GM20000 (cell line): ENCODE measurements at places on chromosomes 12 and 14.

- peak; percentile 70 for DNase-seq
Observed at GRCh38 chr12:130916241-130916911, 37.3 kb upstream of the ADGRD1 start.

DNA sequence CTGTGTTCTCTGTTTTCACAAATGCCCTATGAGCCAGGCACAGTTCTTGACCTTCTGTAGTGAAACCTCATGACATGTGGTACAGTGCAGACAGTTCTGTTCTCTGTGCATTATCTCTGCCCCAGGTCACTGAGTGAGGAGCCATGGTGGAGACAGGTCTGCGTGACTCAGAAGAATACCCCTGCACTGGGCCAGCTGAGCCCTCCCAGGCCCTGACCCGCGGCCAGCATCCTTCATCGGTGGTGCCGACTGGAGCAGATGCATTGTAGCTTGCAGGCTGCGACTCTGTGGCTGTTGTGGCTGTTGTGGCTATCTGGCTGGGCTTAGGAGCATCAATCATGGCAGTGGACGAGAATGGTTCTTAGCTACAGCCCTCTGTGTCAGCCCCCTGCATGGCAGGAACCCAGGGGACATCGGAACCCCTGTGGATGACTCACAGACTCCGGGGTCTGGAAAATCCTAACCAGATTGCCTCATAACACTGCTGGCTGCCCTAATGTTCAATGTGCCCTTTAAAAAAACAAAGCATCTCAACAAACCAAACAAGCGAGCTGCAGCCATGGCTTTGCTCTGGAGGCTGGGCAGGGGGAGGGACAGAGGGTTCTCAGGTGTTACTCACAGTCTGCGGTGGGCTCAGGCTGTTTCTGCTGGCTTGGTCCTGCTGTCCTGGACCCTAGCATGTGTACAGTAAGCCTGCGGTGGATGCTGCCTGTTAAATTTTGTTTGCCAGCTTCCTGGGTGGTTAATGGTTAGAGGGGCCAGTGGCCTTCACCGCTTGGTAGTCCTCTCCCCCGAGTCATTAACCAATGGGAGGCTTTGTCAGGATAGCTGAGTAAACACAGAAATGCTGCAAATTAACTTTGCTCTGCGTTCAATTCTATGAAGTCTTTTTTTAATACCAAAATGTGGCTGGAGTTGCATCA is at the start of gene SERPINA6:
SERPINA6 (minus strand) TSS at position 689 of the 923 bp plus-strand sequence. CDS start 8,688 bp downstream, outside the sequence.
- DNase-seq: no peak

GRCh38 chr14:102863381-102863780 is 59.1 kb upstream of the AMN start:
- DNase-seq: no peak

DNA sequence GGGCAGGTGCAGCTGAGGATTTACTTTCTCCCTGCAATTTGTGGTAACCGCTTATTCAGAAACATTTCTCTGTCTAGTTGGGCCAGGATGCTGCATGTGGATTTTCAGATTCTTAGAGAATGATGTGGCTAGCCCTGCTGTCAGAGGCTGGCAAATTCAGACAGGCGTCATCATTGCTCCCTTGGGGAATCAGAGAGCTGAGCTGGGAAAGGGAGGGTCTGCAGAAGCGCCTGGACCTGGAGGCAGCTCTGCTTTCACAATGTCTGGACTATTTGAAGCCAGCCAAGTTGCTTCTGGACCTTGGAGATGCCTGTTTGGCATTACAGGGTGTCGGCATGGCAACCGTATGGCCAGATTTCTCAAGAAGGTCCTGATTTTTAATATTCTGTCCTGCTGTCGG is 3.4 kb downstream of the GALNT16 start:
- no peak for DNase-seq

- DNase-seq: no peak
Observed at GRCh38 chr14:105176513-105176912, 4.6 kb downstream of the NUDT14 start.

DNA sequence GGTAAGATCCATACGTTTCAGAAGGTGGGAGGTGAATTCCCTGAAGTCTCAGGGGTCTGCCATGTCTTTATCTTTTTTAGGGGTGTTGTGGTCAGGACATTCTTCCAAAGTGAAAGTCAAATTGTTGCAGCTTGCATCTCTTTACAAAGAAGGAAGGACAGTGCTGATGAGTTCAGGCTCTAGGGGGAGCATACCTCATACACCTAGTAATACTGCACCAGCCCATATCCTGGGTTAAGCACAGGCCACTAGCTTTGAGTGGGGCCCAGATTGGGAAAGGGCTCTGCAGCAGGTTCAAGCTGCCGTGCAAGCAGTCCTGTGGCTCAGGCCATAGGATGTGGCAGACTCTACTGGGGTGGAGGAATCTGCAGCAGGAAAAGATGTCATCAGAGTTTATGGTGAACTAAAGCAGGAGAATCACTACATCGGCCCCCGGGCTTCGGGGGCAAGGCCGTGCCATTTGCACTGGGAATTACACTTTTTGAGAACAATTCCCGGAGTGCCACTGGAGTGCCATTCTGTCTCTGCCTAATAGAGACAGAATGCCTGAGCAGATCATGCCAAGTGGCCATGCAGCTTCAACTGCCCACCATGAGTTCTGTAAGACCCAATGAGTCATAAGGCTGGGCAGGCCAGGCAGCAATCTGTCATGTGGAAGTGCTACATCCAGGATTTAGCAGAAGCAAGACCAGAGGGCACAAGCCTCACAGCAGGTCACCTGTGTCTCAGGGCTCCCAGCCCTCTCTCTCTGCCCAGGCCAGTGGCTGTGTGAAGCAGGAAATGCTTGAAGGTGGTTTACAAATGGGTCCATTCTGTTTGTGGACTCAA is 32.3 kb downstream of the DIO3 start:
- DNase-seq: no peak

GRCh38 chr12:6768990-6769389 is 2.8 kb downstream of the PTMS start:
- no peak for DNase-seq

- peak; percentile 42 for DNase-seq
Observed at GRCh38 chr12:4322726-4323125, 1.7 kb downstream of the TIGAR start.

DNA sequence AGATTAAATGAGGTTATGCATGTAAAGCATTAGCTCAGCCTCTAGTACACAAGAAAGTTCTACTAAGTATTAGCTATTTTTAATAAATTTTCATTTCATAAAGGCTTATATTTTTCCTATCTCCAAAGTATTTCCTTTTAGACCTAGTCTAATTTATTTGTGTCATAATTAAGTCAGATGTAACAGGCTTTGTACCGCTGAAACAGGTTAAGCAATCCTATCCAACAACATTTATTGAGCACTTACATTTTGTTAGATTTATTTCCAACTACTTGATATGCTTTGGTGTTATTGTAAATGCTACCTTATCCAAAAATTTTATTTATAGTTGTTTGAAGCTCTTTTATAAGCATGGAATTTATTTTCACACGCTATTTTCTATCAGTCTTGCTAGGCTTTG is 1.8 kb upstream of the PARP2 start:
- no peak for DNase-seq

GRCh38 chr14:69841656-69842055 is 37.6 kb upstream of the SMOC1 start:
- peak; percentile 2 for DNase-seq

GRCh38 chr12:4939418-4940023 is 29.8 kb downstream of the KCNA1 start:
- no peak for DNase-seq

- DNase-seq: no peak
Observed at GRCh38 chr12:24600996-24601395, 347.9 kb downstream of the BCAT1 start.

DNA sequence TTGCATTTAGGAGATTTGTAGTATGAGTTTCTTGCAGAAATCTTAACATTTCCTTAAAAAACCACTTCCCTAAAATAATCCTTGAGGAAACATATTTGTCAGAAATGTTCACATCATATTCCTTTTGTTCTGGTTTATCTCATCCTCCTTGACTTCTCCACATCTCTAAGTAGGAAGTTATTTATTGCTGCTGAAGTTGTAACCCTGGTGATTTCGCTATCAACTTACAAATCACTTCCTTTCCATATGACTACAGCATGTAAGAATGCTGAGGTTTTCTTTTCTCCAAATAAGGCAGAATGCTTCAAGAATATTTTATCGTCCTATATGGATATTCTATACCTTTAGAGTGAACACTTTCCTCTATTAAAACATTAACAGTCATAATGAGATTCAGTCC is 751.7 kb downstream of the NRXN3 start:
- DNase-seq: no peak

DNA sequence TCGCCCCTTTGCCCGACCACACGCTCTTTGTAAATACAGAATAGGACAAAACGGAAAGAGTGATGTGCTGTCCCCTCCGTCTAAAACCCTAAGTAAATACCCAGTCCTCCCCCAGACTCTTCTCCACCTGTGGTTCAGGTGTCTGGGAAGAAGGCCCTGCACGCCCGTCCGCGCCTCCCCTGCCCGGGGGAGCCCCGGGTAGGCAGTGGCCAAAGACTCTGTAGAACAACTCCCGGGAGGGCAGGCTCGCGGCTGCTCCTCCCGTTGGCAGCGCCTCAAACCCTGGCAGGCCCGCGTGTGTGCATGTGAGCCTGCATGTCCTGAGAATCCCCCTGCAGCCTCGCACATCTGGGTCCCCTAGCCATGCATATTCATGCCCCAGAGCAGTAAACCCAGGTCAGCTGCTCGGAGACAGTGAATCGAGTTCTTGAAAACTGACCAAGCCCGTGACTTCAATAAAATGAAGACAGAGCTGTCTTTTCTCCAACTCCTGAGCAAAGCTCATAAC is 165.8 kb downstream of the MON2 start:
- peak; percentile 56 for DNase-seq

DNA sequence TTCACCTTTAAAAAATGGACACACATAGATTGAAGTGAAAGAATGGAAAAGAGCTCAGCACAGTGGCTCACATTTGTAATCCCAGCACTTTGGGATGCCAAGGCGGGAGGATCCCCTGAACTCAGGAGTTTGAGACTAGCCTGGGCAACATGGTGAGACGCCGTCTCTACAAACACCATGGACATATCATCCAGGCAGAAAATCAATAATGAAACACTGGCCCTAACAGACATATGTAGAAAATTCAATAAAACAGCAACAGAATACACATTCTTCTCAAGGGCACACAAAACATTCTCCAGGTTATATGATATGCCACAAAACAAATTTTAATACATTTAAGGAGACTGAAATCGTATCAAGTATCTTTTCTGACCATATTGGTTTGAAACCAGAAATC is 7.4 kb downstream of the WASHC3 start:
- no peak for DNase-seq

- DNase-seq: no peak
Observed at GRCh38 chr14:91327661-91328312, 83.3 kb upstream of the GPR68 start.

DNA sequence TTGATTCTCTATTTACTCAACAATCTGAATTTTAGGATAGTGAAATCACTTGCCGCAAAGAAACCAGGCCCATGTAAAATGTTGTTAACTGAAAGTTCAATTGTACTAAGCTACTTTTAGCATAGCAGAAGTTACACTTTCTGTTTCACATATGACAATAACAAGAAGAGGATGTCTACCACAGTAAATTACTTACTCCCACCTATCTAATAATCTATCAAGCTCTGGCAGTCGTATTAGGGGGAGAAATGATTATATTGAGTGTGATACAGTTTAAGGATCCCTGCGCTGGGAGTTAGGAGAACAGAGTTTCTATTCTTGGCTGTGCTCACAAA is 66.5 kb upstream of the CAND1 start:
- peak; percentile 20 for DNase-seq

DNA sequence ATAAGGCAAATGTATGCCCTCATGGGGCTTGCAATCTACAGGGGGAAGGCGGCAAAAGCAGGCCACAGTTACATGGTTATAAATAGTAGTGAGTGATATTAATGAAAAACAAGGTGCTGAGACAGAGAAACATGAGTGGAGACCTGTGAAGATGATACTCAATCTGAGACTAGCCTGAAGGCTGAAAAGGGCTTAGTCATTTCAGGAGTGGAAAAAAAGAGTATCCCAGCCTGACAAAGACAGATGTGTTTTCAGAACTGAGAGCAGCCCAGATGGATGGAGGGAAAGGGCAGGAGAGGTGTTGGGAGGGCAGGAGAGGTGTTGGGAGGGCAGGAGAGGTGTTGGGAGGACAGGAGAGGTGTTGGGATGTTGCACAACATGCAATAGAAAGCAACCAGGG is 181.9 kb downstream of the C12orf42 start:
- peak; percentile 22 for DNase-seq

DNA sequence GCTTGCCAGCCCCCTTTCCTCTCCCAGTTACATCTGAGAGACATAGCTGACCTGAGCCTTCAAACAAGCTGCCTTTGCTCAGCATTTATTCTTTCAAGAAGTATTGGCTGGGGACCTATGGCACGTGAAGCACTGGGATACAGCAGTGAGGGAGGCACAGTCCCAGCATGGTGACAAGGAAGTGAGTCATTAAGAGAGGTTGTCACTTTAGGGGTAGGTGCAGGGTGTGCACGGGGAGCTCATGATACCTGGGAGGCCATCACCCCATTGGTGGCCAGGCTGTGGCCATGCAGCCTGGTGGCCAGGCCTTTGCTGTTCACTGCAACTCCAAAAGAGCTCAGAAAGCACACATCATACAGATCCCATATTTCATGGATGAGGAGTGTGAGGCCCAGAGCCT is 5.7 kb upstream of the KRT75 start:
- no peak for DNase-seq

DNA sequence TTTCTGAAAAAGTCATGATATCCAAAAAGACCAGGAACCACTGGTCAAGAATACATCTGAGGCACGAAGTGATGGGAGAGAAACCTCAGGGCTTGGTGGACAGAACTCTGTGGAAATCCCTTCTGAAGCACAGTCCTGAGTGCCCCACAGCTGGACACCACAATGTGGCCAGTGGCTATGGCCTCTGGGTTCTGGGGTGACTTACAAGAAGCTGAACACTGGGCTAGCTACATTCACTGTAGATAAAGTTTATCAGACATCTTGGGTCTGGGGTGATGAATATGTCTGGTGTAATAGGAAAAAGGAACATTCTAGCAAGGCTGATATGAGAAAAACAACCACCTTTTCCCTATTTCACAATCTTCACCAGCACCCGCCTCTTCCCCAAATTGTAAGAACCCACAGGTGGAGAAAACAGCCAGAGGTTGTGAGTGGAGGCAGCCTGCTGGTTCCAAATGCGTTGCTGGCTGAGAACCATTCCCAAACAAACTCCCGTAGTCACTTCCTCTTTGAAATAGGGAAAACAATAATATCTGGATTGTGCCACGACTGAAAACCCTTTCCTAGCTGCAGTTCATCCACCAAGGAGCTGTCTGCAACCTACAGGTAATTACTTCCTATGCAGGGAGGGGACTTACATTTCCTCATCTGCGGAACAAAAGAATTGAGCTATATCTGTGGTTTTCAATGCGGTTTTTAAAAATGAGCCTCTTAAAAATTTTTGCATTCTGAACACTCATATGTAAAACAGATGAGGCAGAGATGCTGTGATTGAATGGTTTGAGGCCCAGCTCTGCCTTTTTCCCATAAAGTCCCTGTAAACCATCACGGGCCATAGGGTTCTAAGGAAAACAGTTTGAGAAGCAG is 193.6 kb downstream of the SLC41A2 start:
- peak; percentile 17 for DNase-seq

DNA sequence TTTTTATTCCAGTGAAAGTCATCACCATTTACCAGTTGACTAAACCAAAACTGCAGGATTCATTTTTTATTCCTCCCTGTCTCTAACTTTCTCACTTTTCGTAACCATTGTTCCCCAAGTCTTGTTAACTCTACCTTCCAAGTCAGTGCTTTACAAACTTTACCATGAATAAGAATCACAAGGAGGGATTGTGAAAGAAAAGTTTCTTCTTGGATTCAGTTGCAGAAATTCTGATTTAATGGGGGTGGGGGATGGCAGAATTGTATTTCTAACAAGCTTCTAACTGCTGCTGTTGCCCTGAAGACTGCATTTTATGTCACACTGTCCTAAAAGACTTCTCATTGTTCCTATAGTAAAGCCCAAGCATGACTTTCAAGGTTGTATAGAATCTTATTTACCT is 5.0 kb upstream of the RAB21 start:
- no peak for DNase-seq
